ENCODE measurements at places on chromosomes 3 and 15.

GRCh38 chr3:65713016-65713415 lies 325.7 kb downstream of the MAGI1 start:
- peak; percentile 84 for DNase-seq

DNA sequence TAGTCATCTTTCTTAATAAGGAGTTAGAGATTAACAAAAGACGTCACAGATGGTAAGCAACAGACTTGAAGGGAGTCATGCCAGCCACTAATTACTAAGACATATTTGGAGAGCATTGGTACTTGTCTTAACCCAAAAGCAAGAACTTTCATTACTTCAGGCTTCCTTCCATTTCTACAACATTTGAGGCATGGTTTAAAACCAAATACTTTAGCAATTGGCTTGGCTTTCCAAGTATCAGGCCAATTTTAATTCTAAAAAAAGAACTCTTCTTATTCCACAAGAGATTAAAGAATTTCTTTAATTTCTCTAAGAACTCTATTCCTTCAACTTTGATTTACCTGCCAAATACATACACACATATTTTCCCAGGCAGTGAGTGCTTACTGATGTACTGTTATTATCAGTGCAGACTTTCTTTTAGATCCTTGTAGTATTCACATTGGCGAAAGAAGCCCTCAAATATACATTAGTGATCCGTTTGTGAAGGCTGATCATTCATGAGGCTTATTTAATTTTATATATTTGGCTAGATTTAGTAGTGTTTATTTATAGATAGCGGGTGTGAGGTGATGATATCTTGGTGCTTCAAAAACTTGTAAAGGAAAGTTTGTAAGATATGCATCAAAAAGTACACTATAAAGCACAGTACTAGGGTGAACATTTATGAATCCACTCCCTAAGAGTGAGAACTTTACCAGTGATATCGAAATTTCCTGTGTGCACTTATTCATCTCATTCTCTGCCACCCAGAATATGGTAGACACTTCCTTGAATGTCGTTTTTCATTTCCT lies 229.2 kb downstream of the MFSD1 start:
- DNase-seq = no peak

GRCh38 chr3:72629191-72629631 lies 219.0 kb downstream of the SHQ1 start:
- no peak for DNase-seq

DNA sequence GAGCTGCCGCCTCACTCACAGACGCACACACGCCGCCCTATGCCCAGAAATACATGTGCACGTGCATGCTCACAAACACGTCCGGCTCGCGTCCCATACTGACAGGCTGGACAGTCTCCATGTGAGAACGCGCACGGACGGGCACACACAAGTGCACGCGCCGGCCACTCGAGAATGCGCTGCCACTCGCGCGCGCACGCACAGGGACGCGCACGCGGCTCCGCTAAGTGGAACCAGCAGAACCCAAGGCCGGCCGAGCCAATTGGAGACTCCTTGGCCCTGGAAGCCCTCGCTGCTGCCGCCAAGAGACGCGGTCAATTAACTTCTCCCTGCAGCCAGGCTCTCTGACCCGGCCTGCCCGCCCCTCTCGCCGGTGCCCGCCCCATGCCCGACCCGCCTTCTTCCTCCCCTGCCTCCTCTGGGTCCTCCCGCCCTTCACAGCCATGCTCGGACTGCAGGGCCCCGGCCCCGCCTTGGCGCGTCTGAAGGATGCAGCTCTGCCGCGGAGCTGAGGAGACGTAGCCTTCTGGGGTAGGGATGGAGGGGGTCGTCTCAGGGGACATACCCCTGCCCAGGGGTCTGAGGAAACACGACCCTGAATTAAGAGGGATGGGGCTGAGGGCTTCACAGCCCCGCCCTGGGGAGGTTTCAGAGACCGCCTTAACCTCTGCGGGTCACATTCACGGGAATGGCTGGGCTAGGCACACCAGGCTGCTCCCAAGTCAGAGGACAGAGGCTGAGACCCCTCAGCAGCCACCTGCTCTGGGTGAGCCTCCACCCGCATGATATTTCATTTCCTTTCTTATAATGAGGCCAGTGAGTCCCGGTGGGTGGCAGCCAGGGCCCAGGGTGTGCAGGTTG lies 15.0 kb downstream of the PTH1R start:
- peak; percentile 18 for DNase-seq

DNA sequence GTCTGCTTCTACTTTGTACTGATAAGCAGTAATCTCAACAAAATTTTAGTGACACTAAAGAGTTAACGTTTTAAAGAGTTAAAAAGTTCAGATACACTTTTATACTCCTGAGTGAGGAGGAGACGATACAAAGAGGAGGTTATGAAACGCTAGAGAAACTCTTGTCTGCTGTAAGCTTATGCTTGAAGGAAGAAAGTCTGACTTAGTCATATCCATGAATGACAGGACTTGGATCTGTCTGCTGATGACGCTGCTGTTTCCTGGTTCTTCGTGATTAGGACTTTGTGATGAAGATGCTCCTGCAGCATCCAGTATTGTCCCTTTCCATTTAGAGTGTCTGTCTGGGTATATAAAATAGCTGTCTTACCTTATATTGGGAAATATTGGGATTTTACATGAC lies 15.8 kb downstream of the TCF12 start:
- no peak for DNase-seq

DNA sequence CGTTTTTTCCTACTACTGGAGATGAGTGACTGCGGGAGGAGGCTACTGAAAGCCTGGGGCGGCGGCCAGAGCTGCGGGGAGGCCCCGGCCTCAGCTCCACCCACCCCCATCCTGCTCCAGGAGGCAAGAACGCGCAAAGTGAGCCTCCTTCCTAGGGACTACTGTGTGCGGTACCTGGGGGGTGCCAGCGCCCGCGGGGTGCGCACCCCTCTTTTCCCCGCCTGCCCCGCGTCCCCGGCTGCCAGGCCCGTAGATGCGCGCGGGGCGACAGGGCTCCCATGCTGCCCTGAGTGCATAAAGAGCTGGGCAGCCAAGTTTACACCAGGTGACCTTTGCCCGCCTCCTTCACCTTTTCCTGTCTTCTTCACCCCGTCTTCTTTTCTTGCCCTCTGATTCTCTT lies 2.5 kb upstream of the USF3 start:
- no peak for DNase-seq

DNA sequence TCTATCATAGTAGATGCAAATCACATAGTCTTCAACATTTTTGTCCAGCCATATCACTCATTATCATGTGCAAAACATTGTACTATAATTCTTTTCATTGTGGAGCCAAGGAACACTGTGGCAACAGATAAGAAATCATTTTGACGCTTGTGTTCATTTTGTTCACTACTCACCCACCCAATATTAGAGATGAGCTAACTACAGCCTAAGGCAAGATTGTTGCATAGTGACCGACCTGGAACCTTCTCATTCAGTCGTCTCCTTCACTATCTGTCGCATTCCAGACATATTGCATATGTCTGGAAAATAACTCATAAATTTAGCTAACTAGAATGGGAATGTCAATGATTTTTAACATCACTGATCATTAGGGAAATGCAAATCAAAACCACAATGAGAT lies 270.3 kb downstream of the CGGBP1 start:
- no peak for DNase-seq

GRCh38 chr3:133135306-133135705 lies 97.1 kb downstream of the TMEM108 start:
- DNase-seq = no peak

- peak; percentile 98 for DNase-seq
Observed at GRCh38 chr3:172153335-172153861, 114.0 kb downstream of the FNDC3B start.

DNA sequence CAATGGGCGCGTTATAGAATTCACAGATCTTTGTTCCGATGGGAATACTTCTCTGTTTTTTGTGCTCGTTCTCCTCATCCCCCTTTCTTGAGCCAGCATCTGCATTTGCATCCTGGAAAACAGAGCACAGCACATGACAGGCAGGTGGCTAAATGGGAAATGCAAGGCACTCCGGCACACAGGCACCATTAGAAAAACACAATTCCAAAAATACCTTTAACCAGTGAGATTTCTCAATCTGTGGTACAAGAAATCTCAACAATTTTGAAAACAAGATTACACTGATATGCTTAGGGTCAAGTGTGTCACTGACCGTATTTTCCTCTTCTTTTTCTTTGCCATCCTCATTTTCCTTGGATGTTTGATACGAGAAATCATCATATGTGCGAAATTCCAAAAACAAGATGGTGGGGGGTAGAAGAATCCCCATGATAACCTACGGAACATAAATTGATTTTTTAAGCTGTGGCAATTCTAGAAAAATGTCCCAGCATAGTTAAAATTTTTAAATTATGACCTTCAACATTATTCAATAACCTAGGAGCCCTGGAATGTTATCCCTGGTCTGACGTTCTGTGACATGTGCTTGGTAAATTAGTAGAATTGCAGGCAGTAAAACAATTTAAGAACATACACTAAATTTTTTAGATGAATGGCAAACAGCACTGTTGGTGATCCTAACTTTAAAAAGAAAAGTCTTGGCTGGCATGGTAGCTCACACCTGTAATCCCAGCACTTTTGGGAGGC lies 46.5 kb upstream of the MTMR10 start:
- no peak for DNase-seq

DNA sequence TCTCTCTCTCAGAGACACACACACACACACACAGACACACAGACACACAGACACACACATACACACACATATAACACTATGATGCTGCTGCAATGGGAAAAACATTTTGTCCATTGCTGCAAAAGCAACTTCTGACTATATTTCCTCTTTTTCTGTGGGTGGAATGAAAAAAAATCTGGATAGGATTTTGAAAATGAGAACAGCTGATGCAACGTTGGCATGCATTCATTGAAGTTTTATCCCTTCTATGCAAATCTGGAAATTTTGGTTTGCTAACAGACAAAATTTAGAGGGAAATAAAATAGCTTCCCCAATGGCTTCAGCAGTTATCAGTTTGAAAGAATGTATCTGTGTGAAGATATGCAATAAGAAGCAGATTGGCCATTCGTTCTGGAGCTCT lies 763.4 kb upstream of the GRM7 start:
- no peak for DNase-seq

GRCh38 chr3:128143496-128143895 lies 9.8 kb upstream of the EEFSEC start:
- DNase-seq = no peak

DNA sequence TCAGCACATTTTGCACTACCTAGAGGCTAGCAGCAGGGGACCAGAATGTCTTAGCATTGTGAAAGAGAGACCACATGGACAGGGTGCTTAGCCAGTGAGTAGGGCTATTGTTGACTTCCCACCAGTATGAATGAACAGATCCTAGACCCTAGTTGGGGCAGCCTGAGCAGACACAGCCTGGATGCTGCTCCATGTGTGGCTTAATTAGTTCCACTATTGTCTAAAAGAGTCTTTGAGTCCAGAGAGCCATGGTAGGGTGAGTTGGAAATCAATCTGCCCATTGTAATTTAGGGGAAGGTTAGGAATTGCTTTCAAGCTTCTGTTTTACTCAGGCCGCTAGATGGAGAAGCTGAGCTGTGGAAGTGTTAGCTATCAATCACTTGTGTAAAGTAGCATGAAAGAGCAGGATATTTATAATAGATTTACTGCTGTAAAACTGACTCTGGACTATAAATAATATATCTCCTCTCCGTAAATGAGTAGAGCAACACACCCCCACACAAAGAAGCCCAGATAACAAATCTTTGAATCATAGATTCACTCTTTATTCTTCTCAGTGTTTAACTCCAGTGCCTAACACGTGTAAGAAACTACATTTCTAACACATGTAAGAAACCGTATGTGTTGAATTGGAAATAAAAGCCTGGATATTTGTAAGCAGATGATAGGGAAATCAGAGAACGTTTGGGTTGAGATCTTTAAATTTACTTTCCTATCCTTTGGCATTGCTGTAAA lies 4.1 kb upstream of the GCSAM start:
- DNase-seq = peak; percentile 41

GRCh38 chr3:188788621-188789081 lies 383.1 kb upstream of the TPRG1 start:
- DNase-seq = peak; percentile 97

DNA sequence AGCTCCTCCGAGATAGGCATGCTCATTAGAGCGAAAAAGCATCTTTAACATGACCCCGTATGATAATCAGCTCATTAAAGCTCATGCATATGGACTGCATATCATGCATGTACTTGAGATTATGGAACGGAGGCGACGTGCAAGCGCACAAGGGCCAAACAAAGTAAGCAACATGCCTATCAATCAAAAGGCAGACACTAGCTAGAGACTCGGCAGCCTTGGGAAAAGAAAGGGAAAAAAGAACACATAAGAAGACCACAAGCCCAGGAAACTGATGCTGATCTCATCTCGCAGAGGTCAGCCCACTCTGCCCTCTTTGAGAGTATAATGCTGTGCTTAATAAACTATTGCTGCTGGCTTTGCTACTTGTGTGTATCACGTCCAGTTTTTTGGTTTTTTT lies 2.6 kb upstream of the ACOX2 start:
- DNase-seq = no peak

- no peak for DNase-seq
Observed at GRCh38 chr3:184639351-184639750, 72.5 kb downstream of the MAGEF1 start.

GRCh38 chr15:40623361-40623760 lies 29.3 kb downstream of the KNL1 start:
- no peak for DNase-seq

DNA sequence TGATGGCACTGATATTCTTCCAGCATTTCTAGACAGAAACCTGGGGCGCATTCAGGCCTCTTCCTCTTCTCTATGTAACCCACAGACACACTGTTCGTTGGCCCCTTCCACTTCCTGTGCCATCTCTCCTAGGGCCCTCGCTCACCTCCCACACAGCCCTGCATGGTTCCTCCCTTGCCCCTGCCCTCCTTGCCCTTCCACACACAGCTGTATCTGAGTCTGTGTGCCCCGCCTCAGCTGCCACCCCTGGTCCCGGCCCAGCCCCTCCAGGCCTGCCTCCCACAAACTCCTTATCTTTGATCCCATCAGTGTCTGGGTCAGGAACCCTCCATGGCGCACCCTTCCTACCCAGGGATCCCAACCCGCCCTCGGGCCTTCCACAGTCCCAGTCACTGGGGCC lies 37.9 kb downstream of the RAB6B start:
- DNase-seq = no peak

DNA sequence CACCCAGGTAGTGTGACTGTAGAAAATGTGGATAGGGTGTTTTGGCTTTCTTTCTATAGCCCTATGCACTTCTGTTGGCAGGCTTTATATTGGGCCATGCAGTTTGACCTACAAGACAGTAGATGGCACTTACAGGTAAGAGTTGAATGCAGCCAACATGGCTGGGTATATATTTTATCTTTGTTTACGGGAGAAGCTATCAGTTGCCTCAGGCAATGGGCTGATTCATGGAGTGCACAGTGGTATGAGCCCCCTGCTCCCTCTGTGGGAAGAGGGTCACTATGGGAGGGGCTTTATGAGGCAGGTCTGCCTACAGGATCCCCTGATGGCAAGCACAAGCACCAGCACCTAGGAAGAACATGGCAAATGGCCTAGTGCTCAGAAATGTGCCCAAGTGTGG lies 301.2 kb upstream of the CDIN1 start:
- DNase-seq = peak; percentile 16

DNA sequence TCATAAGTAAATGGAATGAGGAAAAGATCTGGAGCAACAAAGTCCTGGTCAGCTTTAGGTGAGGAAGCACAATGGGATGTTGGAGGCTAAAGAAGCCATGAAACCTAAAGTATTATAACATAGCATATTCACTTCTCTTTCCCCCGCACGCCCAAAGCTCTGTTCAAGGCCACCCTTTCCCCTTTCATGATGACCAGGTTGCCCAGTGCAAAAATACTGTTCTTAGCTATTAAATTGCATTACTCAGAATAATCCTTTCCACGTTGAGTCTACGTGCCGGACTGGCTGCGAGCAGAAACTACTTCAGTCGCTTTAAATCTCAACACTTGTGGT lies 589 bp upstream of the MAPKBP1 start:
- DNase-seq = no peak

GRCh38 chr3:61683549-61684236 lies 122.3 kb downstream of the PTPRG start:
- no peak for DNase-seq

All from fibroblast of upper back skin (primary cell).